ENCODE measurements at places on chromosomes 7 and 10.

DNA sequence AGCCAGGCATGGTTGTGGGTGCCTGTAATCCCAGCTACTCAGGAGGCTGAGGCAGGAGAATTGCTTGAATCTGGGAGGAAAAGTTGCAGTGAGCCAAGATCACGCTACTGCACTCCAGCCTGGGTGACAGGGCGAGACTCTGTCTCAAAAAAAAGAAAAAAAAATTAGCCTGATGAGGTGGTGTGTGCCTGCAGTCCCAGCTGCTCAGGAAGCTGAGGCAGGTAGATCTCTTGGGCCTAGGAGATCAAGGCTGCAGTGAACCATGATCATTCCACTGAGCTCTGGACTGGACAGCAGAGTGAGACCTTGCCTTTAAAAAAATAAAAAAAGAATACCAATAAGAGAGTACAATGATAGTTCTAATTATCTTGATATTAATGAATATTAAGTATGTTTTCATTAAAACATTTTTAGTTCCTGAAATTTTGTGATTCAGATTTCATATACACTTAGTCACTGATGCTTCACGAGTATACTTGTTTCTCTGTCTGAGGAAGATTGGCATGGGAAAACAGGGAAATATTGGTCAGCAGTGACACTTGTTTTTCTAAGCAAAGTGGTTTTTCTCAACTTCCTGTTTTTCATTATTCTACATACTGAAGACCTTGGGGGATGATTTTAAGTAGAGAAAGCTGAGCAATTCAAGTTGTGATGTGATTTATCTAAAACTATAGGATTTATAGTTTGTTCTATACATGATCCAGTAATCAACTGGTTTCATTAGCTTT, 76.8 kb downstream of the ADK start:
- no peak for DNase-seq

DNA sequence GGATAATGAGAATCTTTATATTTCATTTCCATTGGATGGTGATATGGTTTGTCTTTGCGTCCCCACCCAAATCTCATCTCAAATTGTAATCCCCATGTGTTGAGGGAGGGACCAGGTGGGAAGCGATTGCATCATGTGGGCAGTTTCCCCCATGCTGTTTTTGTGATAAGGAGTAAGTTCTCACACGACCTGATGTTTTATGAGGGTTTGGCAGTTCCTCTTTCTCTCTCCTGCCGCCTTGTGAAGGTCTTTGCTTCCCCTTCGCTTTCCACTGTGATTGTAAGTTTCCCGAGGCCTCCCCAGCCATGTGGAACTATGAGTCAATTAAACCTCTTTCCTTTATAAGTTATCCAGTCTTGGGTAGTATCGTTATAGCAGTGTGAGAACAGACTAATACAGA, 59.4 kb downstream of the MTPN start:
- no peak for DNase-seq

- DNase-seq, result no peak
These were observed 349.7 kb downstream of the AUTS2 start for GRCh38 chr7:69947998-69948397.

DNA sequence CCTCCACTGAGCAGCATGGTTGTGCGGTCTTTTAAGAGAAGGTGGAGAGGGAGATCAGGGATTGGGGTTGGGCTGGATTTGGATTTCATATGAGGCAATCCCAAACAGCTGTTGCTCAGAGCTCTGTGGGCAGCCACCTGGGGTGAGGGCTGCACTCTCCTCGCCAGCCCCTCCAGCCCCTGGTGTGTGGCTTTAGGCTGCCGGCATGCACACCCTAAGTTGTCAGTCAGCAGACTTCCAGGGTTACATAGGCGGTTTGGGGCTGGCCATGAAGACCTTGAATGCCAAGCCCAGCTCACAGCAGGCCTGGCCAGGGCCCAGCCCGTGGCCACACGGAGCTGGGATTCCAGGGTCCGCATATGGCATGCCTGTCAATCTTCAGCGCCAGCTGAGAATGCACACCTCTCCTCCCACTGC, 54.8 kb downstream of the ZMIZ1 start:
- DNase-seq, result no peak

- no peak for DNase-seq
These were observed 99.6 kb upstream of the RELN start for GRCh38 chr7:104089061-104089460.

- DNase-seq, result no peak
These were observed 423.3 kb downstream of the GLRX3 start for GRCh38 chr10:130559547-130559880.

GRCh38 chr10:87837445-87837844, 19.4 kb upstream of the ATAD1 start:
- no peak for DNase-seq

DNA sequence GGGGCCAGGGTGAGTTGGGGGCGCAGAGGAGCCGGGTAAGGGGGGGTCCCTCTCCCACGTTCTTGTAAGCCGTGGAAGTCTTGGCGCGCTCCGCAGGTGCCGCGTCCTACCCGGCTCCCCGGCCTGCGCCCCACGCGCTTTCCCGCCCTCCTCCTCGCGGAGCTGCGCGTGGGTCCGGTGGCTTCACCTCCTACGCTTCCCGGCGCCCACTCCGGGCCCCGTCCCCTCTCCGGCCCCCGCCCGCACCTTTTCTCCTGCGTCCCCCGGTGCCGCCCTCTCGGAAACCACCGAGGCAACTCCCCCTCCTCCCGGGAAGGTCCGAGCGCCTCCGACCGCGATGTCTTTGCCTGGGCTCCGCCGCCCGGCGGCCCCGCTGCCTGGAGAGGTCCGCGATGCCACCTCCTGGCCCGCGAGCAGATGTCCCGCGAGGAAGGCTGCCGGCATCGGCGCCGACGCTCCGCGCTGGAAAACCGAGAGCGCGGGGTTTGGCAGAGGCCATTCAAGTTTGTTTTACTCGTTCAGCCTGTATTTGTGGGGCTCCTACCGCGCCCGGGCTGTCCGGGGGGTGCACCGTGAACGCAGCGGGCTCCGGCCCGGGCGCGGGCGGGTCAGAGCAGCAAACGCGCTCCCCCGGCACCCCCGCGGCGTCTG, 2.4 kb upstream of the NKX6-2 start:
- DNase-seq, result no peak

GRCh38 chr7:24911213-24911603, 68.8 kb downstream of the OSBPL3 start:
- no peak for DNase-seq

DNA sequence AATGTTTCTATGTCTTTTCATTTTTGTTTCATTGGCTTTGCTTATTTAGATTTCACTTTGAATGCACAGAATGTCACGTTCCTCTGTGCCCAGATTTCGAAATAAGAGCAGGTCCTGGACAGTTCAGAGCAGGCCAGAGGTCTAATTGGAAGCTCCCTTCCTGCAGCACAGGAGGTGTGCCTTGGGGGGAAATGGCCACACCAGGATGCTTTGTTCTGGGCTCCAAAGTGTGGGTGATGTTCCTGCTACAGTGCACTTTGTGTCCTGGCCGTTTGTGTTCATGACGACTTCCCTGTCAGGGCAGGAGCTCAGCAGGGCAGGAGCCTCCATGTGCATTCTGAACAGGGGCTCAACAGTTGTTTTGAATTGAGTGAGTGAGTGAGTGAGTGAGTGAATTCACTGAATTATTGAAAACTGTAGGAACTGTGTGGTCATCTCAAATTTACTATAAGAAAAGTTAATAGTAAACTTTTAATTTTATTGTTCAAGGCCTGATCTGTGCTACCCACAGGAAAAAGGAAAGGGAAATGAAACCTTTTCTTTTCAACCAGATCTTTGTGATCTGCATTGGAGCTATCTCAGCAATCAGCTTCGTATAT, 109.5 kb upstream of the GJD4 start:
- no peak for DNase-seq

- no peak for DNase-seq
These were observed 595.9 kb downstream of the DNAJB6 start for GRCh38 chr7:157932498-157933218.

DNA sequence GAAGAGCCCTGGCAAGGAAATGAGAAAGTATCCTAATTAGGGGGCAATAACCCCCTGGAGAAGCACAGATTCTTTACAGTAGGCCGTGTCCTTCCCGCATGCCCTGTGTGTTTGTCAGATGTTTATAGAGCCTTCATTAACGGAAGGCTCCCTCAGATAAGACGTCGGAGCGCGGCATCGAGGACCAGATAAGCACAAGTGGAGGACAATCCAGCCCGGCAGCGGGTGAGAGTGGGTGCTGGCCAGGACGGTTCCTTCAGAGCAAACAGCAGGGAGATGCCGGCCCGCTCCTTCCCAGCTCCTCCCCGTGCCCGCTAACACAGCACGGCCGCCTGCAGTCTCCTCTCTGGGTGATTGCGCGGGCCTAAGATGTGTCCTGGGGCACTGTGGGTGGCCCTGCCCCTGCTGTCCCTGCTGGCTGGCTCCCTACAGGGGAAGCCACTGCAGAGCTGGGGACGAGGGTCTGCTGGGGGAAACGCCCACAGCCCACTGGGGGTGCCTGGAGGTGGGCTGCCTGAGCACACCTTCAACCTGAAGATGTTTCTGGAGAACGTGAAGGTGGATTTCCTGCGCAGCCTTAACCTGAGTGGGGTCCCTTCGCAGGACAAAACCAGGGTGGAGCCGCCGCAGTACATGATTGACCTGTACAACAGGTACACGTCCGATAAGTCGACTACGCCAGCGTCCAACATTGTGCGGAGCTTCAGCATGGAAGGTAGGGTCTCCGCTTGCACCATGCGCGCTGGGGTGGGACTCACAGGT, at the start of gene GDF2:
Gene GDF2, plus strand, starts transcription at position 155 of the 762 bp plus-strand sequence. Its CDS starts 215 bp downstream, at position 370.
- no peak for DNase-seq

DNA sequence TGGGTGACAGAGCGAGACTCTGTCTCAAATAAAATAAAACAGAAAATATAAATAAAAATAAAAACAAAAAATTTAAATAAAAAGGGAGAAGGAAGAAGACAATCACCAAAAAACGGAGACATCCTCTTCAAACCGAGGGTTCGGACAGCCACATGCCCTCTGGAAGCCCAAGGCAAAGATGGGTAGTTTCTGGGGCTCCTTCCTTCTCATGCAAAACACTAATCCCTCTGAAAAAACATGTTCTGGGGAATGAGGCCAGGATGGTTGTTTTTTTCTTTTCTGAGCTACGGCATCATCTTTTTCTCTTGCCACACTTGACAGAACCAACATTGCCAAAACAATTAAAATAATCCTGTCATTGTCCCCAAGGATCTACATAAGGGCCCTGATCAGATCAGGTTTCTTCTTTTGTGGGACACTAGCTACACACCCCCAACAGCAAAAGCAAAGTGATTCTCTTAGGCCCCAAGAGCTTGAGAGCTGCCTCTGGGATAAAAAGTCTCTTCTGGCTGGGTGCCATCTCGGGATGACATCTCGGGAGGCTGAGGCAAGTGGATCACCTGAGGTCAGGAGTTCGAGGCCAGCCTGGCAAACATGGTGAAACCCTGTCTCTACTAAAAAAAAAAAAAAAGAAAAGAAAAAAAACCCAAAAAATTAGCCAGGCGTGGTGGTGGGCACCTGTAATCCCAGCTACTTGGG, 14.2 kb upstream of the POR start:
- DNase-seq, result no peak

GRCh38 chr7:2010551-2011265, 222.0 kb downstream of the MAD1L1 start:
- no peak for DNase-seq

DNA sequence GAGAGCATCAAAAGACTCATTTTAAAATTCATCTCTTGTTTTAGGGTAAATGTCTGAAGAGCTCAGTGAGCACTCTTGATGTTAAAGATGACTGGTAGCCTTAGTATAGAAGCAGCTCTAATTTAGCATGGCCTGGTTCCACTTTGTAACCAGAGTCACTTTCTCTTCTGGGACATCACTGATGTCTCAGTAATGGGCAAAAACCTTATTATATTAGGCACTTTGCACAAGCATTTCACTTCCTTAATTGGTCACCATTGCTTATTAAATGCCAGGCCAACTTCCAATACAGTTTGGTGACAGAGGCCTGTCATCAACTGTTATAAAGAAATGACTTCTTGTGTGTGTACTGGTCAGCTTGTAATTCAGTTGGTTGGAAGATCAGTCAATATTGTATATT, 53.0 kb downstream of the STEAP1B start:
- no peak for DNase-seq

- DNase-seq, result no peak
These were observed 156.6 kb upstream of the TRIM24 start for GRCh38 chr7:138303230-138304070.

GRCh38 chr7:156918635-156919034, 25.7 kb upstream of the LMBR1 start:
- no peak for DNase-seq

DNA sequence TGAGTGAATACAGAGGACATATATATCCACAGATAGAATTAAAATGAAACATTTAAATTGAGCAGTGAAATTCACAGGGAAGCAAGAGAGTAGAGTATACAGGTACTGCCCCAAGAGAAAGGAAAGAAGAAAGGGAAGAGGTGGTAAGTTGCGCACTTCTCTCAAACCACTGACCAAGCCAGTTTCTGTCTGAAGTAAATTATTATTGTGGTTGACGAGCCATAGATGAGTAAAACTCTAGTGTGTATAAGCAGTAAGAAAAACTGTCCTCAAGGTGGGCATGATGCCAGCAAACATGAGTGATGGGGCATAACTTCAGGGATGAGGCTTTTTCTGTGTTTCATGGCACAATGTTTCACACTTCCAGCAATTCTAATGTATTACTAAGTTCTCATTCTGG, 4.4 kb upstream of the BET1 start:
- DNase-seq, result no peak

DNA sequence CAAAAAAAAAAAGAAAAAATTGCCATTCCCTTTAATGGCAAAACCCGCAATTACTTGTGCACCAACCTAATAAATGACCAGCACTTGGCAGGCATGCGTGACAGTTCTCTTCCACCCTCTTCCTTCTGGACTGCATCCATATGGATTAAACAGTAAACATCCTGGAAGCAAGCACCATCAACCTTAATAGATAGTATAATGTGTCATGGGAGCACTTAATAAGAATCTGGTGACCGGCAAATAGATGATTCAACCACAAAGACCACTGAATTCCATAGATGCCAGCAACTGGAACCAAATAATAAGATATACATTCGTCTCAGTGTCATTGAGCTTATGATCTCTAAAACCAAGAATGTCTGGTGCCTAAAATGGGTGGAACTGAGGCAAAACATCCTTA, 610.2 kb downstream of the CALN1 start:
- DNase-seq, result no peak

DNA sequence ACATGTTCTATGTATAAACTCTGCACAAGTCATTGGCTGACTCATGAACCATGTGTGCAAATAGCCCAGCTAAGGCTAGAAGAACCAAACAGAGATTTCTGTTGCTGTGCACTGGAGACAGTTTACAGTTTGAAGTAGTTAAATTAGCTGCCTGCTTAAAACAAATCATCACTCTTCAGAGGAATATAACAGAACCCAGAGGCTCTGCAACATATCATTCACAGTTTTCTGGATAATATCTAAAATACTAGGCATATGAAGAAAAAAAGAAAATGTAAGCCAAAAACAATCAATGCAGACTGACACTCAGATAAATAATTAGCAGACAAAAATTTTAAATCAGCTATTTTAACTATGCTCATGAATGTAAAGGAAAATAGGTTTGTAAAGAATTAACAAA, 23.6 kb upstream of the FAM204A start:
- DNase-seq, result no peak

GRCh38 chr10:110802551-110803238, 69.0 kb upstream of the PDCD4 start:
- peak; percentile 90 for DNase-seq
